Eye (tissue), 1 donor: ENCODE measurements at places on chromosomes 13 and 19.

DNA sequence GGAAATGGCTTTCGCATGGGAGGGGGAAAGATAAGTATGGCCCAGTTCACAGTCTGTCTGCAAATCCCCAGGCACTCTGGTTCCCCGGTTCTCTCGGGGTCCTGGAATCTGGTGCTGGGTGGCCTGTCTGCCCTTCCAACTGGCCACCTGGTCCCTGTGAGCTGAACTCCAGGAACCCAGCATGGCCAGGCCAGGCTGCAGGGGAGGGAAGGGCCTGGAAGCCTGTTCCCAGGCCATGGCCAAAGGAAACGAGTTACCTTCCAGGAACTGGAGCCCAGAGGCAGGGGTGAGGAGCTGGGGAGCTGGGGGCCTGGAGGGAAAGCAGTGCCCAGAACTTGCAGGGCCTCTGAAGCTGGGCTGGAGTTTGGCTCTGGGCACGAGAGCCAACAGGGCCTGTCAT is 19.1 kb upstream of the PNMA8C start:
- DNase-seq = no peak

- no peak for DNase-seq
Observed at GRCh38 chr19:47663435-47663910, 49.7 kb upstream of the EHD2 start.

GRCh38 chr13:108573455-108573854 is 56.0 kb upstream of the MYO16 start:
- no peak for DNase-seq

DNA sequence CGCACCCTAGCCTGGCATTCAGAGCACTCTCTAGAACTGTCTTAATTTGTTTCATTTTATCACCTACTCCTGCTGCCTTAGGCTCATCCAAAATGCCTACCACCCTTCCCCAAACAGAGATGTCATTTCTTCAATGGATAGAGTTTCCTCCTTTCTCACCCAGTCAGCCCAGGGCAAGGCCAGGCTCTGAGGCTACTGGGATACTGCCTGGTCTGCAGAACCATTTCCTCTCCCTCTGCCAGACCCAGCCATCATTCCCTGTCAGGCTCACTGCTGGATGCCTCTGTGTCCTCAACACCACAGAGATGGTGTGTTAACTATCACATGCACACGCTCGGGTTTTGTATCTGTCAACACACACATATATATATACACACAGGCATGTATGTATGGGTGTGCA is 47.2 kb downstream of the C13orf42 start:
- no peak for DNase-seq

- peak; percentile 63 for DNase-seq
Observed at GRCh38 chr13:23321535-23322241, 111.8 kb downstream of the SACS start.

- peak; percentile 70 for DNase-seq
Observed at GRCh38 chr19:1026783-1027649, 608 bp downstream of the CNN2 start.

DNA sequence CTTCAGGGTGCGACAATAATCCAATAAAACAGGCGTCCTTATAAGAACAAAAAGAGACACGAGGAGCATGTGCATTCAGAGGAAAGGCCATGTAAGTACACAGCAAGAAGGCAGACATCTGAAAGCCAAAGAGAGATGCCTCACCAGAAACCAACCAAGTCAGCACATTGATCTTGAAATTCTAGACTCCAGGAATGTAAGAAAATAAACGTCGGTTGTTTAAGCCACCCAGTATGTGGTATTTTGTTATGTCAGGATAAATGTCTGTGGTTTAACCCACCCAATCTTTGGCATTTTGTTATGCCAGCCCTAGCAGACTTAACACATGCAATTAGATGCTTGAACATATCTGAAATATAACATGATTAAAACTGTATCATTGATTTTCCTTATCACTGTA is 452.0 kb downstream of the SLITRK6 start:
- peak; percentile 2 for DNase-seq

DNA sequence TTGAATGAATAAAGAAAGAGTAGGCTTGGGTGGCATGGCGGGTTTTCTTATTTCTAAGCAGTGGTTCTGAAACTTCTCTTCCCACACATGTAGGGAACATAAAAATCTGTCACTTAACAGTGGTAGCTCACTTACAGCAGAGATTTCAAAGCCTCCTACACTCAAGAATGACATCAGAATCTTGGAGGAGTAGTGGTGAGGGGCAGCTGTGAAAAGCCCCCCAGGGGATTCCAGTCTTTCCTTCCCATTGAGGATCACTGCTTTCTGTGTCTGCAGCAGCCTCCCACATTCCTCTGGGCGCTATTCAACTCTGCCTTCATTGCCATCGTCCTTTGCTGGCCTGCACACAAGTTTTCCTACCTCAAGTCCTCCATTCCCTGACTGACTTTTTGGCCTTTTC is 8.6 kb upstream of the NEK5 start:
- DNase-seq = no peak

DNA sequence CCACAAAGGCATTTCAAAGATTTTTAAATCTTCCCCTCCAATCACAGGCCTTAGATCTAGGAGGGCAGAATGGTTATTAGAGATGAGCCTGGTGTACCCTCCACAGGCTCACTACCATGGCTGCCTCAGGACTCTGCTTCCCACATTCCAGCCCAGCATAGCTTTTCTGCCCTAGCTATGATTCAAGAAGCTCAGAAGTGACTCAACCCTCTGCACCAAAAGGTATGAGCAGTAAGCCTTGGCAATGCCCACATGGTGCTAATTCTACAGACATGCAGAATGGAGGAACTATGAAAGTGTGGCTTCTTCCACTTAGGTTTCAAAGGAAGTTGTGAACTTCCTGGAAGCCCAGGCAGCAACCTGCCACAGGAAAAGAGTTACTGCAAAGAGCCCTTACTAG is 786.2 kb downstream of the SLITRK6 start:
- DNase-seq = no peak

GRCh38 chr13:81760316-81760715 is 1419.4 kb upstream of the SPRY2 start:
- no peak for DNase-seq

DNA sequence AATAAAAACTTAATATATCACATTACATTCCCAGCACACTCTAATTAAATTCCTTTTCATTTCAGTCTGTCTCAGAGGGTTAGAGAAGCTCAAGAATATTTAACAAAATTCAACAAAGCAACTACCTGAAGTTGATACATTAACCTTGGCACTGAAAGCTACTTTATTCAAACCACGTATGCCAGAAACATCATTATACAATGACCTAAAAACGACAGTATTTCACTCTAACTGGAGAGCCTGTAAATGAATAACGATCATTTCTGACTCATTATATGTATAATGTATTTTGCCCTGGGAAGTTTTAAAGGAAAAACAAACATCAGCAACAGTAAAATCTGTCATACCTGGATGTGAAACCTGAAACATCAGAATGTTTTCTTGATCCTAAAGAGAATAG is 270.1 kb downstream of the SLITRK5 start:
- DNase-seq = no peak

- peak; percentile 70 for DNase-seq
Observed at GRCh38 chr19:18735324-18735723, 51.8 kb downstream of the CRTC1 start.

GRCh38 chr19:38107129-38107528 is 116.9 kb downstream of the DPF1 start:
- DNase-seq = no peak

- no peak for DNase-seq
Observed at GRCh38 chr19:47398707-47399597, 20.4 kb downstream of the MEIS3 start.

GRCh38 chr13:25887962-25888655 is 163.7 kb downstream of the SHISA2 start:
- no peak for DNase-seq

GRCh38 chr13:112963641-112964040 is 5.4 kb upstream of the MCF2L start:
- no peak for DNase-seq

GRCh38 chr13:19596960-19597361 is 35.6 kb upstream of the TPTE2 start:
- no peak for DNase-seq

GRCh38 chr13:113397608-113398425 is 33.9 kb upstream of the GRTP1 start:
- DNase-seq = no peak

DNA sequence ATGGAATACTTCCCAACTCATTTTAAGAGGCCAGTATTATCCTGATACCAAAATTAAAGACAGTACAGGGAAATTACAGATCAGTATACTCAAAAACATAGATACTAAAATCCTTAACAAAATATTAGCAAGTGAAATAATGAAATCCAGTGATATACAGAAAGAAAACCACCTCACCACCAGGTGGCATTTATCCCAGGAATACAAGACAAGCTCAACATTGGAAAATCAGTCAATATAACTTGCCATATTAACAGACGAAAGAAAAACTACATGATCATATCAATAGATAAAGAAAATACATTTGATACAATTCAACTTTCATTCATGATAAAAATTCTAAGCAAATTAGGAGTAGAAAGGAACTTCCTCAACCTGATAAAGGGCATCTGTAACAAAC is 6.7 kb upstream of the GNA15 start:
- no peak for DNase-seq

DNA sequence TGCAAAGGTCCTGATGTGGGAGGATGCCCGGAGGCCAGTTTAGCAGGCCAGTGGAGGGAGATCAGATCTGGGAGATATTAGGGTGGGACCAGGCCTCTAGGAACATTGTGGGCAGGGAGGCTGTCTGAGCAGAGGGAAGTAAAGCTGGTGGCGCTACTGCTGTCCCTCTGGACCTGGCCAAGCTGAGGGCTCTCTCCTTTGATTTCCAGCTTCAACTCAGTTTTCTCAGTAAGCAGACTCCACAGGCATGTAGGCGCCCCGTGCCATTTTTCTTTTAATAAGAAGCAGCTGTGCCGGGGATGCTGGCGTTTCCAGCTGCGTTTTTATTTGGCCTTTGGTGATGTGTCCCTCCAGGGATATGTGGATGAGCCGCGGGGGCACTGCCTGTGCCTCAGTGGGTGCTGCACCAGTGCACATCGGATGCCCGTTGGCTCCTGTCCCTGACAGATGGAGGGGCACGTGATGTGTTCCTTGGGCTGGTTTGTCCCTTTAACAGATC is 6.7 kb downstream of the DNM2 start:
- DNase-seq = no peak

GRCh38 chr13:75473468-75473867 is 8.5 kb downstream of the TBC1D4 start:
- no peak for DNase-seq

- DNase-seq = peak; percentile 97
Observed at GRCh38 chr19:45885556-45886426, at the start of gene IRF2BP1. Gene IRF2BP1, minus strand, starts transcription at chr19:45886141. Its CDS starts 367 bp downstream, at chr19:45885774.

DNA sequence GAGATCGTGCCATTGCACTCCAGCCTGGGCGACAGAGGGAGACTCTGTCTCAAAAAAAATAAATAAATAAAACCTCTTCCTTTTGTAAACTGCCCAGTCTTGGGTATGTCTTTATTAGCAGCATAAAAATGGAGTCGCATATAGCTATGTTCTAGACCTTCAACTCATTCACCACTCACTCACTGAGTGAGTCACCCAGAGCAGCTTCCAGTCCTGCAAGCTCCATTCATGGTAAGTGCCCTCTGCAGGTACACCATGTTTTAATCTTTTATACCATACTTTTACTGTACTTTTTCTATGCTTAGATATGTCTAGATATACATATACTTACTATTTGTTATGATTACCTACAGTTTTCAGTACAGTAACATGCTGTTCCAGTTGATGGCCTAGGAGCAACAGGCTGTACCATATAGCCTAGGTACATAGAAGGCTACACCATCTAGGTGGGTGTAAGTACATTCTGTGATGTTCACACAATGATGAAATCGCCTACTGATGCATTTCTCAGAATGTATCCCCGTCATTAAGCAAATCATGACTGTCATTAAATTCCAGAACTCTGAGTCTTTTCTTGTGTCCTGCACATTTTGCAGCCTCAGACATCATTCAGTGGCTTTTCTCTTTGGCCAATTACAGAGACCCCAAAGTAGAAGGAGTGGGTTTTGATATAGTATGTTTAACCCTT is 13.7 kb upstream of the FARP1 start:
- DNase-seq = no peak
